ENCODE measurements at places on chromosomes 7 and 10.

GRCh38 chr7:103382032-103382402 lies 34.6 kb downstream of the PSMC2 start:
- DNase-seq = no peak

- DNase-seq = no peak
Measured at GRCh38 chr7:156617215-156617614, 23.4 kb upstream of the RNF32 start.

- no peak for DNase-seq
Measured at GRCh38 chr7:73890555-73891147, 29.7 kb downstream of the TMEM270 start.

DNA sequence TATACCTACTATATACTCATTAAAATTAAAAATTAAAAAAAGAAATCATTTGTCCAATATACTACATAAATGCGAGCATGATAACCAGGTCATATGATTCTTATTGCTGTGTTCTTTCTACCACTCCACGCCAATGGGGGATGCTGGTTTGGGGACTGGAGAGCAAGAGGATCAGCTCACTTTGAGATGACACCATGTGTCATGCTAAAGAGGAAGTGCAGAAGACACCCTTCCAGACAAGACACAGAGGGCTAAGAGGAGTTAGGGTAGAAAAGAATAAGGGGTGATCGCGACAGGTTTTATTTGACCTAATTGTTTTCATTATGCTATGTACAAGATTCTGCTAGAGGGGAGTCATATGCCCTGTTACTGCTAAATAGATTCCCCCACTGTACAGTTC lies 33.8 kb upstream of the MGAM2 start:
- DNase-seq = no peak

- peak; percentile 86 for DNase-seq
Measured at GRCh38 chr7:94182066-94182465, 177.9 kb upstream of the BET1 start.

DNA sequence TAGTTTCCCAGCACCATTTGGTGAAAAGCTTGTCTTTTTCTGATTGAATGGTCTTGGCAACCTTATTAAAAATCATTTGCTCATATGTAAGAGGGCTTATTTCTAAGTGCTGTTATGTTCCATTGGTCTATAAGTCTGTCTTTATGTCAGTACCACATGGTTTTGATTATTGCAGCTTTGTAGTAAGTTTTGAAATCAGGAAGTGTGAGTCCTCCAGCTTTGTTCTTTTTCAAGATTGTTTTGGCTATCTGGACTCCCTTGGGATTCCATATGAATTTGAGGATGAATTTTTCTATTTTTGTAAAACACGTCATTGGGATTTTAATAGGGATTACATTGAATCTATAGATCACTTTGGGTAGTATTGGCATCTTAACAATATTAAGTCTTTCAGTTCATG lies 5.4 kb downstream of the KIF11 start:
- DNase-seq = no peak

GRCh38 chr10:19654576-19654975 lies 161.7 kb upstream of the PLXDC2 start:
- peak; percentile 73 for DNase-seq

GRCh38 chr10:44436240-44436639 lies 51.3 kb upstream of the CXCL12 start:
- DNase-seq = no peak

DNA sequence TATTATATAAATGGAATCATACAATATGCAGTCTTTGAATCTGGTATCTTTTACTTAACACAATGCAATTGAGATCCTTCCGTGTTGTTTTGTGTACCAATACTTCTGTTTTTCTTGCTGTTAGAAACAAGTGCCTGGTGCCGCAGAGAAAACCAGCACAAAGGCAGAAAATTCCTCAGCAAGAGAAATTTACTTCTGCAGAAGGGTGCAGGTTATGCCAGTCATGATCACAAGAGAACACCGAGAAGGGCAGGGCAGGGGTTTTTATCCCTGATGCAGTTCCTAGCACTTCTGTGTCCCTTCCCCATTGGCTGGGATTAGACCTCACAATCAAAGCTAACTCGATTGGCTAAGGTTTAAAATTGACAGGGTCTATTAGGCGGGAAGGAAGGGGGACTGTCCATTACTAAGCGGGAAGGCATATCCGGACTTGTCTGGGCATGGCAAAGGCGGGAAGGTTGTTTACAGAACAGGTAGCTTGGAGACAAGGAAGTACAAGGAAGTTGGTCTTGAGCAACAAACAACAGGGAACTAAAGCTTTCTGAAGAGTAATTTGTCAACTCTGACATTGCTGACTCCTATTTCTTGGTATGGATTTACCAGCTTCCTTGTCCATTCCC lies 2.4 kb upstream of the ZNF33B start:
- no peak for DNase-seq

DNA sequence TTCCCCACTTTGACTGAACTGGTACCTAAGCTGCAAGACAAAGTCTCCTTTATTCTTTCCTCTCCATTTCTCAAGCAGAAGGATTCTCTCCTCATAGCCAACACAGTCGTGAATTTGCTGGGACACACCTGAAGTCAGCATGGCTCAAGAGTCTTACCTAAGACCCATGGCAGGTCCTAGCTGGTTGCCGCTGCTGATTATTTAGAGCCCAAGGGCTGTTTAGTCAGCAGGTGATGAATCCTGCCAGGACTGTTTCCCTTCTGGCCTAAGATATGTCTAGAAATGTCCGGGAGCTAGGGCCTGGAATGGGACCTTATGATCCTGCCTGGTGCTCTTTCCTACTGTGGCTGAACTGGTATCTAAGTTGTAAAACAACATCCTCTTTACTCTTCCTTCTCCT lies 82.8 kb downstream of the AHCYL2 start:
- DNase-seq = no peak

- DNase-seq = peak; percentile 36
Measured at GRCh38 chr10:34235164-34235832, 579.8 kb downstream of the PARD3 start.

- no peak for DNase-seq
Measured at GRCh38 chr10:99832439-99832838, 50.0 kb downstream of the ABCC2 start.

- no peak for DNase-seq
Measured at GRCh38 chr7:2041496-2042367, 191.0 kb downstream of the MAD1L1 start.

- DNase-seq = no peak
Measured at GRCh38 chr10:22625516-22626290, 88.7 kb downstream of the PIP4K2A start.

- no peak for DNase-seq
Measured at GRCh38 chr7:130393841-130394411, 13.6 kb downstream of the CPA1 start.

GRCh38 chr10:100803908-100804307 lies 58.5 kb downstream of the PAX2 start:
- DNase-seq = no peak

GRCh38 chr7:50807026-50807730 lies 24.5 kb upstream of the GRB10 start:
- DNase-seq = peak; percentile 37

DNA sequence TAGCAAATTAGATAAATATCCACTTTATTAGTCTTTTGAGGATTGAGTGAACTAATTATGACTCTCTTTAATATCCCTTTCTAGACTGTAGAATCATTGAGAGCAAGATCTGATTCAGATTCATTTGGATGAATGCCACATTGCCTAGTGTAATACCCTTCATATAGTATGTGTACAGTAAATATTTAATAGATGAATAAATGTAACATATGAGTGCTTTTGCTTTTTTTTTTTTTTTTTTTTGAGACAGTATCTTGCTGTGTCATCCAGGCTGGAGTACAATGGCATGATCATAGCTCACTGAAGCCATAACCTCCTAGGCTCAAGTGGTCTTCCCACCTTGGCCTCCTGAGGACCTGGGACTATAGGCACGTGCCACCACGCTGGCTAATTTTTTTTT lies 14.8 kb downstream of the SAMD8 start:
- no peak for DNase-seq

DNA sequence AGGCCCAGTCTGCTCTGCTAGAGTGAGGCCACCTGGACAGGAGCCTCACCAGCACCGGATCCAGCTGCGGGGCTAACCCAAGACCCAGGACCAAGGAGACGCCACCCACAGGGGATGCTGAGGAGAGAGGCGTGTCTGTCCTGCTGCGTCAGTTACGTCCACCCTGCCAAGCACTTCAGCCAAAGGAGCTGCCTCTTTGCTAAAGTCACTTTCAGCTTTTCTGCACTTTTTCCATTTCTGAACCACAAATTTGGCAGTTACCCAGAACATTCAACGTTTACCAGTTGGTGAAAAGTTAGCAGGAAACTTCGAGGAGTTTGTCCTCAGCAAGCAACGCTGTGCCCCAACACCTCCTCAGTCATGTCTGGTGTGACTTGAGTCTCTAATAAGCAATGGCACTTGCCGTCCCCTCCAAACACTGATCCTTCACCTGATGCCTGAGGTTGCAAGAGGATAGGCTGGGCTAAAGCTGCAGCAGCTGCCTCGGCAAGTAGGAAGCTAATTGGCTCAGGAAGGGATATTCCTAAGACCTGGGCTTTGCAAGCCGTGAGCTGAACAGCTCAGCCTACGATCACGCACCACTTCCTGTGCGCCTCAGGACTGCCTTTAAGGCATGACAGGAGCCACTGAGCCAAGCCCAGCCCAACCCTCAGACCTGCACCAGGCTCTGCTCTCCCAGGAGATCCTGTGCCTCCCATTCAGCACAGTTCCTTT lies 40.1 kb downstream of the KCNH2 start:
- DNase-seq = no peak

All from non-pigmented ciliary epithelial cell (primary cell).